Central memory CD8-positive, alpha-beta T cell (primary cell): ENCODE measurements at places on chromosomes 2 and 18.

GRCh38 chr2:9690252-9690651 lies 59.5 kb upstream of the YWHAQ start:
- H3K36me3 ChIP-seq: peaks cover 2% of the 10 kb centered on the region
- no peak for DNase-seq
- no peak overlapping the region for H3K27ac ChIP-seq
- no peaks in the 10 kb centered on the region for H3K4me1 ChIP-seq
- H3K4me3 ChIP-seq: no peak overlapping the region
- H3K27me3 ChIP-seq: no peaks in the 10 kb centered on the region

- no peak overlapping the region for H3K4me3 ChIP-seq
- H3K27me3 ChIP-seq: peaks cover 66% of the 10 kb centered on the region
- DNase-seq: no peak
- H3K36me3 ChIP-seq: peaks cover 1% of the 10 kb centered on the region
- no peak overlapping the region for H3K27ac ChIP-seq
Measured at GRCh38 chr2:236240228-236240990, 23.8 kb downstream of the ASB18 start.

GRCh38 chr18:34122724-34123334 lies 101.9 kb downstream of the NOL4 start:
- H3K4me1 ChIP-seq: no peaks in the 10 kb centered on the region
- no peak overlapping the region for H3K27ac ChIP-seq
- H3K36me3 ChIP-seq: no peaks in the 10 kb centered on the region
- H3K4me3 ChIP-seq: no peak overlapping the region

DNA sequence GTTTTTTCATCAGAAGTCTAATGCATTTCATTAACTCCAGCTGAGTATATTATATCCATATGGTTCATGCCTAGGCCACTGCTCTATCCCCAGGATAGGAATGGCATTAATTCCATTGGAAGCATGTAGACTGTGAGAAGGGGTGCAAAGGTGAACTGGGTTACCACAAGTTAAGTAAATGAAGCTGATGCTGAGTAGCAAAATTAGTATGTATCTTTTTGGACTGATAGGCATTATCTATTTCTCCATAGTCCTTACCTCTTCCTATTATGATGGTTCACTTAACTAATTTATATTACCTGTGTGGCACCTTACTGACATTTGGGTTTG lies 24.9 kb downstream of the UBE2E3 start:
- no peaks in the 10 kb centered on the region for H3K27me3 ChIP-seq
- no peak overlapping the region for H3K4me3 ChIP-seq
- DNase-seq: no peak
- H3K36me3 ChIP-seq: peaks cover 1% of the 10 kb centered on the region
- peaks cover 42% of the 10 kb centered on the region for H3K4me1 ChIP-seq
- no peak overlapping the region for H3K27ac ChIP-seq

DNA sequence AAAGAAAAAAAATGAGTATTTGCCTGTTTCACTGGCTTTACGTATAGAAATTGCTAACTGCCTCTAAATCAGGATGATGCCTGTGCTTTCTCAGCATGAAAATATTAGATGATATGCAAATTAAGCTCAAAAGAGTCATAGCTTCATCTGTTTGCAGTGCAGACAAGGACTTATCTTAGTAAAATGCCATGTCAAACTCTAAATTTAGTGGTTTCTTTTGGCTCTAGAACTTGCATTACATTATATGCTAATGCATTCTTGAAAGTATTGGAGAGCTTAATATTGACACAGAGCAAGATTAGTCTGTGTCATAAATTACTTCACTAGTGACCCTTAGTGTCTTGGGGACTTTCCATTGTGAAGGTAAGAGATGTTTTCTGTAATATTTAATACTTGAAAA lies 1109.1 kb upstream of the NRXN1 start:
- H3K4me1 ChIP-seq: no peaks in the 10 kb centered on the region
- no peak for DNase-seq
- H3K27ac ChIP-seq: no peak overlapping the region
- no peaks in the 10 kb centered on the region for H3K36me3 ChIP-seq
- H3K4me3 ChIP-seq: no peak overlapping the region
- no peaks in the 10 kb centered on the region for H3K27me3 ChIP-seq

DNA sequence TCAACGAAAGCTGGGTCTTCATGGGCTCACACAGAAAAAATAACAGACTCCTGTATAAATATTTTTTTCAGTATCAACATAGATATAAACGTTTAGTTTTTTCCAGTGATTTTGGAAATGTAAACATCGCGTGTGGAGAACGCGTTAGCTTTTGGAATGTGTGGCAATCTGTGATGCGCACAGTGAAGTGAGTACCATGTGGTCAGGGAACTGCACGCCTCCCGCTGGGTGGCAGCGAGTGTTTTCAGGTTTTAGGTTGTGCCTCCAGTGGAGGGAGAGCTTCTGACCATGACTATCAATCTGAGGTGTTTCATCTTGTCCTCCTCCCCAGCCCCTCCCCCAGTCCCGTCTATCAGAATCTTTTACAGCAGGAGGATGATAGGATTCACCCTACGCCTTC lies 127.8 kb downstream of the ARHGAP28 start:
- H3K36me3 ChIP-seq: no peaks in the 10 kb centered on the region
- no peak overlapping the region for H3K27ac ChIP-seq

DNA sequence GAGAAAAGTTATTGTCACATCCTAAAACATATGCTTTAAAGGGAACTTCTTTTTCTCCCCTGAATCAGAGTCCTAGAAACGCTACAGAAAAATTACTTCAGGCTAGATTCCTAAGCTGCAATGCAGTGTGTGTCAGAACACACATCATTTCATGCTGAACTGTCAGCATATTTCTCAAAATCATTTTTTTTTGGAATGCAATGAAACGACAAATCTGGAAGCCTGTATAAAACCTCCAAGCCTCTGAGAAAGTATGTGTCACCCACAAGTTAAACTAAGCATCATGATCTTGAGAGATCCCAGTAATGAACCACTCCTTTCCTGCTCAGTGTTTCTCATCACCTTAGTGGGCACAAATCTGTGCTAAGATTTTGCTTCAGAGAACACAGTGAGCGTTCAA lies 276.2 kb downstream of the ZNF521 start:
- no peaks in the 10 kb centered on the region for H3K36me3 ChIP-seq
- no peaks in the 10 kb centered on the region for H3K27me3 ChIP-seq
- H3K4me3 ChIP-seq: no peak overlapping the region
- H3K4me1 ChIP-seq: no peaks in the 10 kb centered on the region
- no peak for DNase-seq
- H3K27ac ChIP-seq: no peak overlapping the region

DNA sequence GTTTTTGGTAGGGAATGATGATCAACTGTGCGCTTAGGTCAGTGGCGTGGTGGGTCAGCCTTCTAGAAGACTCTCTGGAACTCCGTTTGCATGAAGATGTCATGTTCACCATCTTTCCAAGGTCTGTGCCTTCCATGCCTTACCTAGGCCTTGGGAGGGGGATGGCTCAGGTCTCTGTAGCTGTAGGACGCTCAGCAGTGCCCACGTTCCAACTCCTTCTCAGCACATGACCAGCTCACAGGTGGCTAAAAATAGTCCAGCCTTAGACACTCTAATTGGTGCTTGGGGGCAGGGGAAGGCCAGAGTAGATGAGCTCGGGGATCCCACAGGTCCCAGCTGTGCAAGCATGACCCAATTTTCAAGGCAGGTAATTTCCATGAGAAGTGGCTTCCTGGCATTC lies 42.3 kb upstream of the TEX51 start:
- no peaks in the 10 kb centered on the region for H3K4me1 ChIP-seq
- H3K27me3 ChIP-seq: peaks cover 44% of the 10 kb centered on the region
- no peak overlapping the region for H3K27ac ChIP-seq
- no peak overlapping the region for H3K4me3 ChIP-seq
- H3K36me3 ChIP-seq: no peaks in the 10 kb centered on the region

GRCh38 chr2:190877436-190877835 lies 3.2 kb upstream of the GLS start:
- no peaks in the 10 kb centered on the region for H3K27me3 ChIP-seq
- peaks cover 17% of the 10 kb centered on the region for H3K36me3 ChIP-seq
- H3K27ac ChIP-seq: no peak overlapping the region
- H3K4me3 ChIP-seq: no peak overlapping the region
- peaks cover 9% of the 10 kb centered on the region for H3K4me1 ChIP-seq

DNA sequence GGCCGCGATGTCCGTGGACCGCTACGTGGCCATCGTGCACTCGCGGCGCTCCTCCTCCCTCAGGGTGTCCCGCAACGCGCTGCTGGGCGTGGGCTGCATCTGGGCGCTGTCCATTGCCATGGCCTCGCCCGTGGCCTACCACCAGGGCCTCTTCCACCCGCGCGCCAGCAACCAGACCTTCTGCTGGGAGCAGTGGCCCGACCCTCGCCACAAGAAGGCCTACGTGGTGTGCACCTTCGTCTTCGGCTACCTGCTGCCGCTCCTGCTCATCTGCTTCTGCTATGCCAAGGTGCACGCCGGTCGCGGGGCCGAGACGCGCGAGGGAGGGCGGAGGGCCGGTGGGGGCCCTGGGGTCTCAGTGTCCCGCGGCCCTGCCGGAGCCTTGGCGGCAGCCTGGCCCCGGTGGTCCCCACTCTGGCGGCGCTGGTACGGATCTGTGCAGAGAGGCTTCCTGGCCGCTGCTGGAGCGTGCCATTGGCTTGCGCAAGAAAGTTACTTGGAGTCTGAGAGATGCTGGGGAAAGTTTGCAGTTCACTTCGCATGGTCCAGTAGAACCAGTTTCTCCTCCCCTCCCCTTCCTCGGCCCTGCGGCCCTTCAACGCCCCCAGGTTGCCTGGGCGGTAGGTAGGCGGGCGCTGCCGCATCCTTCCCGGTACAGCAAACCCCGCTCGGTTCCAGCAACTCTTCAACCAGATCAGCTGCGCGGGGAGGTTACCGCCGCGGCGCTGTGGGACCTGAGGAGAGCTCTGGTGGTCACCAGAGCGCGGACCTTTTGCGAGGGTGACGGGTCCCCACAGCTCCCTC lies 1.5 kb downstream of the GALR1 start:
- DNase-seq: no peak
- H3K36me3 ChIP-seq: peaks cover 1% of the 10 kb centered on the region
- H3K27me3 ChIP-seq: peaks cover 84% of the 10 kb centered on the region
- H3K27ac ChIP-seq: no peak overlapping the region
- peaks cover 15% of the 10 kb centered on the region for H3K4me1 ChIP-seq

DNA sequence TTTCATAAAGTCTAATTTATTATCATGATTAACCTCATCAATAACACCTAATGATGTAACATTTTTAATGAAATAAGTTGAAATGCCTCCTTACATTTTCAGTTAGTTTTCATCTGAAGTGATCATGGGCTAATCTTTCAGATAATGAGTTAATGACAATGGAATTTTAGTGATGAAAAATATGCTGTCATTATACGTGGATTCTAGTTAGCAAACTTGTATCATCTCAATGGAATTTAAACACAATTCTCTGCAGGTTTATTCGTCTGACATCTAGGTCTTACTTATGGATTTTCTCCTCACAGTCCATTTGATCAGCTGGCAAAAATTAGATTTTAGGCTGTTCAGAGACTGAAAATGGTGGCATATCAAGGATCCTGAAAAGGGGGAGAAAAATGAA lies 885.0 kb downstream of the SLC4A3 start:
- H3K4me1 ChIP-seq: no peaks in the 10 kb centered on the region
- no peaks in the 10 kb centered on the region for H3K27me3 ChIP-seq
- H3K27ac ChIP-seq: no peak overlapping the region
- DNase-seq: no peak

GRCh38 chr2:85996591-85996990 lies 107.8 kb upstream of the ST3GAL5 start:
- H3K27ac ChIP-seq: peak overlapping the region; percentile 70
- peaks cover 52% of the 10 kb centered on the region for H3K4me1 ChIP-seq

DNA sequence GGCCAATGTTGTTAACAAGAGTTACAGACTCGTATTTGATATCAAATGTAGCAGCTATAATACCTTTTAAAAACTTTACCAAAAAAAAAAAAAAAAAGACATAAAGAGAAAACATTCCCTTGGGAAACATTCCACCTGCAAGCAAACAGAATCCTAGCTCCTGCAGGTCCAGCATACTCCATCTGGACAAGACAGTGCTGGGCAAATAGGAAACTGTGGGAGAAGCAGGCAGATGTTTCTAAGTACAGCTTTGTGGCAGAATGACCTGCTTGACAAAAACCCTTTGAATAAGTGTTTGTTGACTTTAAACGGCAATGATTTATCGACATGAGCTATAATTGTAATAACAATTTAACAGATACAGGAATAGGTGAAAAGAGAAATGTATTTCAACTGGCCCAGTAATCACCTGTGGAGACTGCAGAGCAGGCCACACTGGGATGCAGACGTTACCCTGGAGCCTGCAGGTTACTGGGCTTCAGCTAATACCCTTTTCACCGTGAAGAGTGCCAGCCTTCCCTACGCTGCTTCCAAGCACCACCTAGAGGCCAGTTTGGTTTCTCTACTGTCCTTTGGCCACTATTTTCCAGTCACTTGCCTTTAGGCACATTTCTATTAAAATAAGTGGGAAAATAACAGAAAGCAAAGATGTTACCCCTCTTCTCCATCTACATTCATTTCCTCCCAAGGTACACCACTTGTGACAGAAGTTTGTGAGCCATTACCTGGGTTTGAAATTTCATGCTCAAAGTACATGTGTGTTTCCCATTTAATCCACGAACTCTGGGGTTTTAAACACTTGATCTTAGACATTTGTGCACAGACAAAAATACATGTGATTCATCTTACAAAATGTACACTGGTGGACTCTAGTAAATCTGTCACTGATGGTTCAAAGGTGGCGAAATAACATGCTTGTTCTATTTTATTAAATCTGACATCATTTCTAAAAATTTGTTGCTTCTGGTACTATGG lies 96.9 kb upstream of the ZNF397 start:
- no peak for DNase-seq
- no peaks in the 10 kb centered on the region for H3K27me3 ChIP-seq
- peak overlapping the region; percentile 38 for H3K27ac ChIP-seq
- H3K4me1 ChIP-seq: peaks cover 1% of the 10 kb centered on the region

DNA sequence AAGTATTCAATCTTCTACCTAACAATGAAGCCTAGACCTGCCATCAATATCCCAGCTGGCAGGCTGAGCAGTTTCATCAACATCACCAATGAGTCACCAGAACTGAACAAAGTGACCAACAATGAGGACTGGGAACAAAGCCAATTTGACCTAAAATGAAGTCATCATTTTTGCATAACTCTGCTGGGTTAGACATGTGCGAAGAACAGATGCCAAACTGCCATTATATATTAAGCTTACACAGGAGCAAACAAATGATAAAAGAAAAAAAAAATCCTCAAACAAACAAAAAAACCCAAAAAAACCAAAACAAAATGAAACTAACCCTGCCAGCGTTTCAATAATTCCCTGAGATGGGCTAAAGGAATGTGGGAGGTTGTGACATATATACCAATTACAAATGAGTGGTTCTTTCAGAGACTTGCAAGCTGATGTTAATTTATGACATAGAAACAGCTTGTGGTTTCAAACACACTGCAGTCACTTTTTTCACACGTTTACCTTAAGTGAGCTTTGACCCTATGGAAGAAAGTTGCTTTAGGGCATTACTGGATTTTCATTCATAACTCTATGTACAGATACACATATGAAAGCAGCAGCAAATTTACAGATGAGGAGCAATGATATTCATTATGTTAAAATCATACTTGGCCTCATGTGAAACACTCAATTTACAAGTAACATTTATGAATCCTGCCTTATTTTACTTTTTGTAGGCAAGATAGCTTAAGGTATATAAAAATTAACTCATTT lies 56.9 kb upstream of the CCDC141 start:
- H3K4me3 ChIP-seq: no peak overlapping the region
- H3K36me3 ChIP-seq: peaks cover 2% of the 10 kb centered on the region
- no peaks in the 10 kb centered on the region for H3K4me1 ChIP-seq
- no peaks in the 10 kb centered on the region for H3K27me3 ChIP-seq
- no peak overlapping the region for H3K27ac ChIP-seq

GRCh38 chr18:41391616-41392595 lies 563.1 kb upstream of the PIK3C3 start:
- DNase-seq: no peak
- no peak overlapping the region for H3K27ac ChIP-seq
- no peaks in the 10 kb centered on the region for H3K4me1 ChIP-seq
